ENCODE measurements at places on chromosomes 3 and 15.
A peak's percentile ranks its signal among the peaks of the same experiment; 100 is the strongest.

DNA sequence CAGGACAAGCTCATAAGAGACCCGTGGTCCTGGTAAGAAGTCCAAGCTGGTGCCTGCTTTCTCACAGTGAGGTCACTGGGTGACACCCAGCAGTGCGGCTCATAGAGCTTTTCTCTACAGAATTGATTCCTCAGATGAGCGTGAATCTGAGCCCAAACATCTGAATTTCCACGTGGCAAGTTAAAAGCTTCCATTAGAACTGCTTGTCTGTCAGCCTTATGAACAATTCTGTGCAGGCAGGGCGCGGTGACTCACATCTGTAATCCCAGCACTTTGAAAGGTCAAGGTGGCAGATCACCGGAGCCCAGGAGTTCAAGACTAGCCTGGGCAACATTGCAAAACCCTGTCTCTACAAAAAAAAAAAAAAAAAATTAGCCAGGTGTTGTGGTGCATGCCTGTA lies 113.1 kb upstream of the ABHD17C start:
- DNase-seq, result no peak

- no peak for DNase-seq
These were observed 1334.4 kb upstream of the ALCAM start for GRCh38 chr3:104032283-104032682.

- no peak for DNase-seq
These were observed 3.5 kb downstream of the PLXND1 start for GRCh38 chr3:129602730-129603560.

GRCh38 chr15:52787549-52788098 lies 2.5 kb downstream of the ONECUT1 start:
- DNase-seq, result peak; percentile 56

GRCh38 chr3:171809861-171810628 lies at the start of gene PLD1:
TSS of gene PLD1 (minus strand) at chr3:171810483. CDS start at chr3:171738051, 72,432 bp downstream.
- peak; percentile 93 for DNase-seq

- DNase-seq, result no peak
These were observed 3.4 kb upstream of the SELENOT start for GRCh38 chr3:150599611-150600297.

- no peak for DNase-seq
These were observed 47.9 kb downstream of the PIK3CA start for GRCh38 chr3:179196098-179196497.

DNA sequence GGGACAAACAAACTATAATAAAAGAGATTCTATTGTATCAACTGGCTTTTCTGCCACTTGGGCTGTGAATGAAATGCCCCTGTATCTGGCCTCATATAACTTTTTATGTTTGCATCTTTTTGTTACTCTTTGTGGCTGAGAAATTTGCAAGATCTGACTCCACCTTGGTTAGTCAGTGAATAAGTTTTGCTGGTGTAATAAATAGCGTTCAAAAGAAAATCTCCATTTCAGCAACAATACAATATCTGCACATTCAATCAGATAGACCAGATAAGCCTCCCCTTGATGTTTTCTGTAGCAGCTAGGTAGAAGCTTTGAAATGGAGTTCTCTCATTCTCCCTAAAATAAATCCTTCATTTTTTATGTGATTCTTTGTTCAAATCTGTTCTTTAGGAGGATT lies 12.0 kb downstream of the TRAT1 start:
- no peak for DNase-seq

GRCh38 chr3:195892105-195893043 lies 16.0 kb downstream of the TNK2 start:
- DNase-seq, result no peak

GRCh38 chr3:11690863-11691766 lies 47.4 kb upstream of the VGLL4 start:
- DNase-seq, result no peak

- peak; percentile 28 for DNase-seq
These were observed 792.6 kb downstream of the NAALADL2 start for GRCh38 chr3:175651716-175652115.

- peak; percentile 44 for DNase-seq
These were observed 31.8 kb downstream of the SLC7A14 start for GRCh38 chr3:170553788-170554757.

GRCh38 chr3:177860184-177860583 lies 662.9 kb upstream of the TBL1XR1 start:
- no peak for DNase-seq

GRCh38 chr3:187369089-187369447 lies 883 bp downstream of the RTP4 start:
- DNase-seq, result peak; percentile 22

- no peak for DNase-seq
These were observed 2.6 kb downstream of the PPM1M start for GRCh38 chr3:52248165-52248541.

- DNase-seq, result peak; percentile 57
These were observed 474 bp downstream of the ATP2C1 start for GRCh38 chr3:130894130-130894985.

DNA sequence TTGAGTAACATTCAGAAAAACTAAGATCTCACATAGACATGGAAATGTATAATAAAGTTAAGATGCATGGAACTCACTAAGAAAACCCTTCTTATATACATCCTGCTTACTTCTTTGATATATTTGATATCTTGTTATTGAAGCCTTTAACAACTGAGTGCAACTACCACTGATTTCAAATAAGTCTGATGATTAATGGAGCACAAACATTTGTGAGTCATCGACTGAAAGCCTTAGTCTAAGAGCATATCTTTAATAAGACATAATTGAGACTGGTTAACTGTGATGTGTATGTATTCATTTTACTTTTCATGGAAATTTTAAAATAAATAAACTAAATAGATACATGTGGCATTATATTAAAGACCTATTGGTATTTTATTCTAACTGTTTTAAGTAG lies 740.5 kb downstream of the EPHA3 start:
- DNase-seq, result no peak

GRCh38 chr3:43932921-43933320 lies 242.2 kb downstream of the ABHD5 start:
- DNase-seq, result no peak

DNA sequence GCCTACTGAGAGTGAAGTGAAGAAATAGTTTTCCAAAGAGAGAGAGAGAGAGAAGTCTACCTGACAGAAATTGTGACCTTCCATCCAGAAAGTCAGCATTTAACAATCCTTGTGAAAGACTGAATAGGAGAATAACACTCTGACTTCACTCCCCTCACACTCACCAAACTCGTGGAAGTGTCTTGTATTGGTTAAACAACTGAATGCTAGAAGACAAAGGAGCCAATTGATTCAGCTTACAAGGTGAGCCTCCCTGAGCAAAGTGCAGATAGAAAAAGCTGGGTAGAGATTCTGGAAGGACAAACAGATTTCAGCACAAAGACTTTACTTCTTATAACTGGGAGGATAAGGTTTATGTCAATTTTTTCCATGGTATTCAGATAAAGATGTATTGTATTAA lies 40.8 kb upstream of the OSTN start:
- DNase-seq, result no peak

- peak; percentile 65 for DNase-seq
These were observed 97.2 kb downstream of the CLDN1 start for GRCh38 chr3:190224863-190225692.

DNA sequence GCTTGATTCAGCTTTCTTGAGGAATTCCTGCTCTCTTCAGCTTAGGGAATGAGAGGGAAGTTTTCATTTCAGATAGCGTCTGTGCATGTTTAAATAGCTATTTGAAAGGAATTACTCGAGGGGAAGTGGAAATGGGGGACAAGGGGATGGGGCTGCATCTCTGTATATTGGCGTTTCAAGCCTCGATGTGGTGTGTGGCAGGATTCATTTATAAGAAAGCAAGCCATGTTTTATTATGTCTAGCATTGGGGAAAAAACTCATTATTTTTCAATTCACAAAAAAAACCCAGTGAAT lies 1.0 kb downstream of the ATP2C1 start:
- peak; percentile 6 for DNase-seq

DNA sequence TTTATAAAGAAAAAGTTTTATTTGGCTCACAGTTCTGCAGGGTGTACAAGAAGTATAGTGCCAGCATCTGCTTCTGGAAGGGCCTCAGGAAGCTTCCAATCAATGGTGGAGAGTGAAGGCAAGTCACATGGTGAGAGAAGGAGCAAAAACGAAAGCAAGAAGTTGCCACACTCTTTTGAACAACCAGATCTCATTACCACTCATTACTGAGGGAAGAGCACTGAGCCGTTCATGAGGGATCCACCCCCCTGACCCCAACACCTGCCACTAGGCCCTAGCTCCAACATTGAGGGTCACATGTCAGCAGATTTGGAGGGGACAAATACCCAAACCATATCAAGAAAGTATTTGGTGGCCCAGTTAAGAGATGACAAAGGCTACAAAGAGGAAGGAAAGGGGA lies 239.3 kb upstream of the UBE2E1 start:
- DNase-seq, result no peak

- peak; percentile 19 for DNase-seq
These were observed 130.6 kb upstream of the SEMA6D start for GRCh38 chr15:47586653-47587224.

DNA sequence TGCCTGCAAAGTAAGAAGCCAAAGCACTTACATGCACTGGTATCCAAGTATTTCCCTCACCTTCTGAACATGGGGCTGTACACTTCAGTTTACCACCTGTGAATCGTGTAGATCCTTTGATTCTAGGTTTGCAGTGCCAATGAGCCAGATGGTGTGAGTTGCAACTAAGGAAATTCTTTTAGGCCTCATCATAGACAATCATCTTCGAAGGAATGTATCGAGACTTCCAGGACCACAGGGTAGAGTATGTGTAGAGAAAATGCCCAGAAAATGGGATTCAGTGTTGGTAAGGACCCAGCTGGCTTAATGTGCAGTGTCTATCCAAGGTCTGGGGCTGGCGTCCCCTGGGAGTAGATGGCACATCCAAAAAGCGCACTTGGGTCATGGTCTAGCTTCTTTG lies 323.2 kb upstream of the TPM1 start:
- DNase-seq, result no peak

DNA sequence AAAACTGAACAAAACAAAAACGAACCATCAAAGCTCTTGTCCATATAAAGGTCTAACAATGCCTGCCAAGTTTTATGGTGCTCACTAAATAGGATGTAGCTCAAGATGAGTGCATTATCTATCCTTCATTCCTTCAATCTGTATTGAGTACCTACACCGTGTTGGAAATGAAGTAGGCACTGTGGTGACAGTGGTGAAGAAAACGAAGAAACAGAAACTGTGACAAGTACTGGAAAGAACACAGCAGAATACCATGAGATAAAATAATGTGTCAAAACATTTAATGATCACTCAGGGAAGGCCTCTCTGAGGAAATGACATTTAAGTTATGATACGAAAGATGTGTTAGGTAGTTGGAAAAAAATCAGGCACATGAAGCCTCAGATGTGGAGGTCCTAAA lies 36.2 kb downstream of the CBLB start:
- no peak for DNase-seq

DNA sequence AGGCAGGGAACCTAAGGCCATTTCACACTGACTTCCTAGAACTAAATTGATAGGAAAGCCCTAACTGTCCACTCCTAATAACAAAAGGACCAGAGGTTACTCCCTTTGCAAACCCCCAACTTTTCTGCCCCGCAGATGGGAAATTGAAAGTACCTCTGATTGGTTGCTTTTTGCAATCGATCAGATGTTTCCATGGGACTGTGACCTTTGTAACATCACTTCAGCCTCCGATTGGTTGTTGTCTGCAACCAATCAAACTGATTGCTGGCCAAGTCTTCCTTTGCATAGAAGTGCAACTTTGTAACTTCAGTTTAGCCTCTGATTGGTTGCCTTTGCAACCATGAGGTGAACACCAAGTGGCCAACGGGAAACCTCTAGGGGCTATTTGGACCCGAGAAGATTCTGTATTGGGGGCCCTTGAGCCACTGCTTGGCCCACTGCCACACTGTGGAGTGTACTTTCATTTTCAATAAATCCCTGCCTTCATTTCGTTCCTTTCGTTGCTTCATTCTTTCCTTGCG lies 11.3 kb upstream of the KNL1 start:
- peak; percentile 71 for DNase-seq

- DNase-seq, result no peak
These were observed 296.1 kb upstream of the TGFBR2 start for GRCh38 chr3:30309961-30310954.

- peak; percentile 90 for DNase-seq
These were observed 492 bp downstream of the MORF4L1 start for GRCh38 chr15:78872972-78873792.

GRCh38 chr3:152113992-152114651 lies 154.6 kb upstream of the MBNL1 start:
- no peak for DNase-seq

DNA sequence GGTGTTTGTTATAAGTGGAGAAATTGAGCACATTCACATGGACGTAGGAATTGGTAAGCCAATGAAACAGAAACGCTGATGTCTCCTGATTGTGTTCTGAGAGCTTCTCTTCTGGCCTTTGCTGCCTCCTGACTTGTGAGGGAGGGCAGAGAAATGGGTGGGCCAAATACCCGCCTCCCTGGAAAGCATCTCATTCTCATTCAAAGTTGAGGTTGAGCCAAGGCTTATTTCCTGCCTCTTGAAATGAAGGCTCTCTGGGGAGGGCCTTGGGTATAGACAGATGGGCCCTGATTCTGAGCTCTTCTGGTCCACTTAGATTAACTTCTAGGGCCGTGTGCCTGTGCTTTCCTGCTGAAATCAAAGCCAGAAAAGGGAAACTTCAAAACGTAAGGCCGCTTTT lies 57.4 kb upstream of the MYZAP start:
- no peak for DNase-seq

DNA sequence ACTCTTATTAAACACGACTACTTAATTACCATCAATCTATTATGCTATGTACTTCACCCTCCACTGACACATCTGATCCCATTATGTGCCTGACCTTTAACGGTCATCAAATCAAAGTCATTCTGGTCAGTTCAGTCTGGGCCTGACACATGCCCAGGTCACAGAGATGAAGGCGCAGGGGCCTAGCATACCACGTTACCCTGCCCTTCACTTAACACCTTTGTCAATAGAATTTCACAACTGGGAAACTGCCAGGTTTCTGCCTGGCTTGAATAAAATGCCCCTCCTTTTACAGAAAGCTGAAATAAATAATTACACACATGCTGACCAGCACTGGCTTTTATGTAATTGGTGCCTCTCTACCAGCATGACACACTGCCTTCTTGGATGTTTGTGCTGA lies 39.5 kb downstream of the MECOM start:
- no peak for DNase-seq

DNA sequence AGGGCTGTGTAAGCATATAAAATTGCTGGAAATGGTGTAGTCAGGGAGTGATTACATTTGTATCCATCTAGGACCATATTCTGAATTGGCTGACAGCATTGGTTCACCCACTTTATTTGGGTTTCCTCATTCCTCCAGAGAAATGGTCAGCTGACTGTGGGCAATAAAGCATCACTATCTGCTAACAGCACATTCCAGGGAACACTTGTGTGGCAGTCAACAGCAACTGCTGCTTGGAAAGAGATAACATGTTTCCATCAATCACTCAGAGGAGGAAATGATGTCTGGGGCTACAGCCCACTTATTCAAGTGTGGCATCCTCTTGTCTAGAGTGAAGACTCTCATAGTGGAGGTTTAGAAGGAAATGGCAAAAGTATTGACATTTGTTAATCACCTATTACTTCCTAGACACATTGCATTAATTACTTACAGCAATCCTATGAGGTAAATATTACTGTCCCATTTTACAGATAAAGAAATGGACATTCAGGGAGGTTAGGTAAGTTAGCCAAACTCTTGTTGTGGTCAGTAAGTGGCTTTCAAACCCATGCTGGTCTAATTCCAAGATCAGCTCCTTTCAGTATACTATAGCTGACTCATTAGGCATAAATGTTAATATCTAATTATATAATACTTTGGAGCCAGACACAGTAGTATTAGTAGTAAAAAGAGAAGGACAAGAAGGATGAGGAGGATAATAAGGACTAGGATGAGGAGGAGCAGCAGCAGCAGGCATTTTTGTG lies 247.8 kb downstream of the ALCAM start:
- peak; percentile 1 for DNase-seq

GRCh38 chr3:10744098-10744465 lies 71.9 kb upstream of the SLC6A11 start:
- peak; percentile 39 for DNase-seq

Data from DMS53 (cell line).